Hypothalamus (tissue), 51 donors: ENCODE measurements at places on chromosomes 2 and 18.

DNA sequence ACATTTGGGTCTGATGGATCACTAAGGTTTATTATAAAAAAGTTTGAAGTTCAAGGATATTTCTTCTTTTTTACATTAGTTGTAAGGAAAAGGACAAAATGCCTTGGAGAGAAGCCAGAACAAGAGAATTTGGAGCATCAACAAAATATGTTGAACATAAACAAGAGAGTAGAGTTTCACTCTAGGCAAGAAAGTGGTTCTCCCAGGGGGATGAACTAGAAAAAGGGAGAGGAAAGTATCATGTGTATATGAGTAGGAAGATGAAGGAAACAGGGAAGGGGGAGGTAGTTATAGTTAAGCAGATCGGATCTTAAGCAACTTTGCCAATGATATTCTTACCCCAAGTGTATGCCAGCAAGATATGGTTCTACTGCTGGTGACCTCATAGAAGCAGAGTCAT lies 63.8 kb upstream of the GALNT3 start:
- DNase-seq = no peak

DNA sequence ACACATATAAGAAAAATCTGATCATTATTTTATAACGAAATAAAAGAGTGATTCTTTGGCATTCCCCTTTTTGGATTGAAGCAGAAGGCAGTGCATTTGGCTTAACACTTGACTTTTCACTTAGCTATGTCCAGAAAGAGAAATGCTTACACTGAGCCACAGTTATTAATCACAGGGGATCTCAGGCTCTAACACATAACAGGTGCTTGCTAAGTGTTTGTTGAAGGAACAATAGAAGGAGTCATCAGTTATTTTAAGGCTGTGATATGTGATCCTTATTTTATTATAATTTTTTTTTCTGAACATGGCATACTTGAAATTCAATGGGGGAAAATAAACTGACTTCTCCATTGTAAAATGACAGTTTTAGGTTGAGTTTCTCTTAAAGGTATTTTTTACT lies 209.5 kb downstream of the UBE2E3 start:
- no peak for DNase-seq

GRCh38 chr2:44932079-44932478 lies 9.4 kb upstream of the SIX3 start:
- DNase-seq = no peak

DNA sequence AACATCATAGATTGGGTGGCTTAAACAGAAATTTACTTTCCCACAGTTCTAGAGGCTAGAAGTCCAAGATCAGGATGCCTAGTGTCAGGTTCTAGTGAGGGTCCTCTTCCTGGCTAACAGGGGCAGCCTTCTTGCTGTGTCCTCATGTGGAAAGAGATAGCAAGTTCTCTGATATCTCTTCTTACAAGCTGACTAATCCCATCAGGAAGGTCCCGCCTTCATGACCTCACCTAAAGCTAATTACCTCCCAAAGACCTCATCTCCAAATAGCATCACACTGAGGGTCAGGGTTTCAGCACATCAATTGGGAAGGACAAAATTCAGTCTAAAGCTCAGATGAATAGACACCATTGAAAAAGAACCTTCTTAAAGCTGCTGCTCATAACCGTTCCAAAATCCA lies 22.9 kb downstream of the ACVR1 start:
- DNase-seq = no peak

DNA sequence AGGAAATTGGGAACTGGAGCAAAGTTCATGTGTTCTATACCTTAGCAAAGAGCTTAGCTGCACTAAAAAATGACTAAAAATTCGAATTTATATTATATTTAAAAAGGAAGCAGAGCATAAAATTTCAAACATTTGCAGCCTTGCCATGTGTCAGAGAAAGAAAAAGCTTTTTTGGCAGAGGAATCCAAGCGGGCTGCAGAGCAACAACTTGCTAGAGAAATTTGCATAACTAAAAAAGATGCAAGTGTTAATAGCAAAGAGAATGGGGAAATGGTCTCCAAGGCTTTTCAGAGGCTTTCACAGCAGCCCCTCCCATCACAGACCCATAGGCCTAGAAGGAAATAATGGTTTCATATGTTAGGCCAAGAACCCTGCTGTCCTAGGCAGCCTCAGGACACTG lies 1315.9 kb downstream of the DSC3 start:
- no peak for DNase-seq

- DNase-seq = no peak
Observed at GRCh38 chr2:137302957-137303356, 537.6 kb downstream of the THSD7B start.

DNA sequence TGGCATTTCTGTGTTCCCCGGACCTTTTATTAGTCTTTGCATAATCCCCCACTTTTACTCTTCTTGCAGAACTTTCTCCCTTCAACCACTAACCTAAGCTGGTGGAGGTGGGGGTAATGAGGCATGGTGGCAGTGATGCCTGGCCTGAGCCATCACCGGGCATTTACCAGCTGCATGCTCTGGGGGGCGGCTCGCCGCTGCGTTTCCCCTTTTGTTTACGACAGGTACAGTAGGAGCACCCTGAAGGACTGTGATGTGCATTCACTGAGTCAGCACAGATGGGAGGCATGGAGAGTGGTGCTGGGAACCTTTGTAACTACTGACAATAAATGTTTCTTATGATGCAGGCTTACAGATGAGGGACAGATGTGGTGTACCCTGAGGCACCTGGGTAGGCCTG lies 46.9 kb downstream of the PLEKHB2 start:
- no peak for DNase-seq
